ENCODE measurements at places on chromosomes 4 and X. TPM values are rescaled to one million over a fixed set of nuclear protein-coding genes. Genes with fewer than 3 reads are reported as not detected.

Gene NUP62CL
- 3.5 TPM for total RNA-seq

Gene SLITRK2
- 0.20 TPM for total RNA-seq

Gene AFF2
- total RNA-seq, result 0.27 TPM

Gene CLDN34
- not detected for total RNA-seq

Gene CTBP1
- total RNA-seq, result 271 TPM

Gene GRPEL1
- total RNA-seq, result 1.1 TPM

Gene COQ2
- total RNA-seq, result 0.75 TPM

Gene ARX
- not detected for total RNA-seq

Gene LEF1
- total RNA-seq, result 8.4 TPM

Gene DCLK2
- 19.5 TPM for total RNA-seq

Gene FREM3
- not detected for total RNA-seq

Gene CYLC1
- not detected for total RNA-seq

Gene KIAA0232
- 17.9 TPM for total RNA-seq

Gene NPFFR2
- not detected for total RNA-seq

Gene SSX3
- not detected for total RNA-seq

Gene ERVMER34-1
- total RNA-seq, result 0.27 TPM

Gene CFAP299
- not detected for total RNA-seq

Gene SYTL5
- 0.60 TPM for total RNA-seq

Gene ZIC3
- not detected for total RNA-seq

Gene SLC6A14
- total RNA-seq, result 0.55 TPM

Gene FAM184B
- total RNA-seq, result 0.14 TPM

Gene GC
- total RNA-seq, result not detected

Gene RNF4
- 20.9 TPM for total RNA-seq

Gene HTR2C
- not detected for total RNA-seq

Gene PASD1
- total RNA-seq, result not detected

Gene PPP2R2C
- total RNA-seq, result 8.8 TPM

Gene TBX22
- not detected for total RNA-seq

Gene FAM149A
- total RNA-seq, result 14.6 TPM

Gene FAM53A
- 1.6 TPM for total RNA-seq

Gene IGSF1
- total RNA-seq, result 0.27 TPM

Gene AR
- 1.9 TPM for total RNA-seq

Gene MSANTD1
- 0.68 TPM for total RNA-seq

Gene RHOH
- 4.1 TPM for total RNA-seq

Gene SPP1
- total RNA-seq, result 10.8 TPM

Gene MAGIX
- 10.8 TPM for total RNA-seq

Gene ATP8A1
- total RNA-seq, result 72.2 TPM

Gene TRAM1L1
- 0.27 TPM for total RNA-seq
